Amniotic stem cell (primary cell): ENCODE measurements at places on chromosomes 11 and 22.

GRCh38 chr22:27876684-27877083, 42.4 kb downstream of the PITPNB start:
- no peak for DNase-seq

GRCh38 chr11:42521994-42522393, 789.8 kb upstream of the API5 start:
- no peak for DNase-seq

DNA sequence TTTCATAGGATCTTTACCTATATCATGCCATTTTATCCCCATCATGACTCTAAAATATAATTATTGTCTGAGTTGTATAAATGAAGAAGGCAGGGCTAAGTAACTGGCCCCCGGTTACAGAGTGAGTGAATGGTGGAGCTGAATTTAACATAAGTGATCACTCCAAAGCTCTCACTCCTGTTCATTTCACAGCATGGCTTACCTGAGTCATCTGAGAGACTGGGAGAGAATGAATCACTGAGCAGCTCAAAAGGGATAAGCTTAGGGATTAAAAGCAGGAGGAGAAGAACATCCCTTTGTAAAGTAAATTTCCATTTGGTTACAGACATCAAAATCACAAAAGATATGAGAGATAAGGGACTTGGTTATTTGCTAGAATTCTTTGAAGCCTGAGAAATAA, 294.0 kb upstream of the CTSC start:
- no peak for DNase-seq

DNA sequence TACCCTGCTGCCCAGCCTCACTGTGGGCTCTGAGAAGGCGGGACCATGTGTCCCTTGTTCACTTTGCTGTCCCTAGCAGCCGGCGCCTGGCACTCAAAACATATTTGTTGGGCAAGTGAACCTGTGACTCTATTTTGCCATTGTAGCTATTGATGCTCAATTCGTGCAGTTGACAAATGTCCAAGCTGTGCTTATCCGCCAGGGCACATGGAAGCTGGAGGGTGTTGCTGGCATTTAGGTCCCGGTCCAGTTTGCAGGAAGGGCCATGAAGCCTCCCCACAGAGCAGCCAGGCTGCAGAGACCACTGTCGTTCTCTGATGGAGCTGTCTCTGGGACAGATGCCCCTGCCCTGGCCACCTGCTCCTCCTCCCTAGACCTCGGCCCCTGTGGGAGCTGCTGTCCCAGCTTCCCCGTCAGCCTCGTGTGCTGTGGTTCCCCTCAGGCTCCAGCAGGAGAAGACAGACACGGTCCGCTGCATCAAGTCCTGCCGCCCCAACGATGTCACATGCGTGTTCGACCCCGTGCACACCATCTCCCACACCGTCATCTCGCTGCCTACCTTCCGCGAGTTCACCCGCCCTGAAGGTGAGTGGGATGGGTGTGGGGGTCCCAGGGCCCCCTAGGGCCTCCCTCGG, 71.5 kb downstream of the FBLN1 start:
- DNase-seq = no peak
